Mucosa of gallbladder (tissue), 1 donor: ENCODE measurements at places on chromosomes 5 and 9.

- DNase-seq = no peak
Measured at GRCh38 chr9:101707721-101708120, 30.7 kb downstream of the GRIN3A start.

- no peak for DNase-seq
Measured at GRCh38 chr5:160837749-160838593, 14.0 kb downstream of the ATP10B start.

DNA sequence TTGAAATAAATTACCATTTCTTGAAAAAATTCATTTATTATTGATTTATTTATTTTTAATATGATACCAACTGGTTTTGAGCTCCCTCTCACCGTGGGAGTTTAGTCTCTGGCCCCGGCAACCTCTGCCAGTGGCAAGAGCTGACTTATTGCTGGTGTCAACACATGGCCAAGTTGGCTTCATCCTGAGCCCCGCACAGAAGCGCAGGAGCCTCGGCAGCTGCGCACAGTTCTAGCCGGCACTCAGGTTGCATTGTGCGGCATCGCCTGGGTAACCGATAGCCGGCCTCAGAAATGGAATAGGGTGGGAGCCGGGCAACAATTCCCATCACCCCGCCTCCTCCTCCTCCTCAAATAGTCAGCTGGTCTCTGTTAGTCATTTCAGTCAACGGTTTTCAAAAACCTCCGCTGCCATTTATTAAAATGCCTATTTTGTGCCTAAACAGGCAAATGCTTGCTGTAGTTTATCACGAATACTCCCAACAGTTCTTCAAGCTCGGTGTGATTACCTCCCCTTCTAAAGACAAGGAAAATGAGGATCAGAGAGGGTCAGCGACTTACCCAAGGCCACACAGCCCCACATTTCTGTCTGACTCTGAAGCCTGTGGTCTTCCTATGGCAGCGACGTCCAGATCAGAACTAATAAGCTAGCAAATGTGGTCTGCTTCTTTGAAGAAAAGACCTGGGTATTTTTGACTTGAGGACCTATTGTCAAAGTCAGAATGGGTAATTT lies 15.7 kb upstream of the MSX2 start:
- DNase-seq = no peak

DNA sequence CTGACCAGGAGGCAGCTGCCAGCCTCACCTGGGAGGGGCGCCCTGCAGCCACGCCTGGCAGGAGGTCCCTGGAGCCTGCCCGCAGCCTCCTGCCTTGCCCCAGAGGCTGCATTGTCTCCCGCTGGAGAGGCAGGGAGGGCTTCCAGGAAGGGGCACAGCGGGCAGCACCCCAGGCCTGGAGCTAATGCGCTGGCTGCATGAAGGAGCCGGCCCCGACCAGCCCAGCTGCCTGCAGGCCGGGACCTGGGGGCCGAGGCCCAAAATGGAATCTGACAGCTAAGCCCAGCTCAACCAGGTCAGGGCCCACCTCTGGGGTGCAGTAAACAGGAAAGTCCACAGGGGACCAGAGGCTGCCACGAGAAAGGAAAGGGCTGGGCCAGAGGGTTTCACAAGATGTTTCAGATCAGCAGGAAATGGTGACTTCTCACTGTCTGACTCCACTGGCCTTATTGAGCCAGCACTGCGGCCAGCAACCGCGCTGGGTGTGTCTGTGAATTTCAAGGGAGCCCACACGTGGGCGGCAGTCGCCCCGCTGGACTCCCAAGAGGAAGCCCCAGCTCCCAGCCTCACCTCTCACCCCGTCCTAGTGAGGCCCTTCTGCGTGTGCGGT lies 18.6 kb upstream of the NOTCH1 start:
- DNase-seq = peak; percentile 51

- DNase-seq = no peak
Measured at GRCh38 chr5:90547072-90547536, 11.5 kb upstream of the ADGRV1 start.

- DNase-seq = no peak
Measured at GRCh38 chr9:94952565-94953373, 226.3 kb downstream of the AOPEP start.

- no peak for DNase-seq
Measured at GRCh38 chr5:181149806-181150733, 2.7 kb downstream of the OR2V2 start.

- no peak for DNase-seq
Measured at GRCh38 chr5:119840175-119840574, 210.8 kb downstream of the FAM170A start.

- DNase-seq = no peak
Measured at GRCh38 chr5:129046151-129046550, 48.4 kb upstream of the ISOC1 start.

DNA sequence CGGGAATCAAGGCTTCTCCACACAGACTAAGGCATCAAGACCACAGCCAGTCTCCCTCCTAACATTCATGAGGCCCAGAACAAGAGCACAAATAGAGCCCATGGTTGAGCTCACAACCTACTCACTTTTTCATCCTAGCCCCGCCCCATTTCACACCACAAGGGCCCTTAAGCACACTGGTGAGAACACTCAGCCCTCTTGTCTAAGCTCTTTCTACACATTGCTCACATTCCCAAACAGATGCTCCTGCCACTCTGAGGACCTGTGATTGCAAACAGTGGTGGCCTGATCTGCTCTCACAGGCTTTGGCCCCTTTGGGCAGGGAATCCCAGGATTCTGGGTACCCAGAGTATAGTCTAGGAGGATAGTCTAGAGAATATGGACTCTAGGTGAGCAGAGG lies 54.0 kb downstream of the FEM1C start:
- no peak for DNase-seq

GRCh38 chr9:105972466-105973204 lies 278.3 kb downstream of the TMEM38B start:
- no peak for DNase-seq

GRCh38 chr9:117644133-117644931 lies 59.9 kb upstream of the TLR4 start:
- peak; percentile 65 for DNase-seq

GRCh38 chr9:111752455-111752854 lies 42.3 kb downstream of the SHOC1 start:
- DNase-seq = no peak

DNA sequence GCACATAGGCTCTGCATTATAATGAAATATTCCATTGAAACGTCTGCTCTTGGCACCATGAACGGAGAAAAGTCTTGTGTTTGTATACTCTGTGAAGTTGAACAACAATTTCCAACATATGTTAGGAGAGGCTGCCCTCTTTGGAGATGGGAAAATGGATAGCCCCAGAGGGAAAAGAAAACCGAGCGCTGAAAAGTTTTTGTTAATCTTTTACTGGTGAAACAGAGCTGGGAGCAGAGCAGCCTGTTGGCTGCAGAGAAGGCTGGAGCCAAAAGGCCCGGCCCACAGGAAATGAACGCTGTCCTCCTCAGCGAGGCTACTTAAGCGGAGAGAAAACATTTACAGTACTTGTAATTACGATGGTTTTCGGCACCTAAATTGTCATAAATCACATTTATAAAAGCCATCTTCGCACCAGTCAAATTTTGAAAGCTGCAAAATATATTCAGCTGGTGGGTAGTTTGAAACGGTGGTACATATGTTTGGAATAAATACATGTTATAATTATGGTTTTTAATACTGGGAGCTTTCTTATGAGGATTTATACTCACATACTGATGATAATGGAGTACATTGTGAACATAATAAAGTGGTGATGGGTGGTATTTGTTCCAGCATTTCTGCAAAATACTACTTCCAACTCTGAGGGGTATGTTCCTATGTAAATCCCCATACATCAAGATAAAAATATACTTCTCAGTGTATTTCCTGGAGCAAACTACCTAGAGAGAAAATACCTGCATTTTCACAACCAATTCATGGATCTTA lies 129.6 kb upstream of the CNTLN start:
- peak; percentile 62 for DNase-seq

GRCh38 chr9:32371279-32371678 lies 13.2 kb upstream of the ACO1 start:
- no peak for DNase-seq

GRCh38 chr9:89956331-89956730 lies 351.5 kb downstream of the GADD45G start:
- DNase-seq = no peak

DNA sequence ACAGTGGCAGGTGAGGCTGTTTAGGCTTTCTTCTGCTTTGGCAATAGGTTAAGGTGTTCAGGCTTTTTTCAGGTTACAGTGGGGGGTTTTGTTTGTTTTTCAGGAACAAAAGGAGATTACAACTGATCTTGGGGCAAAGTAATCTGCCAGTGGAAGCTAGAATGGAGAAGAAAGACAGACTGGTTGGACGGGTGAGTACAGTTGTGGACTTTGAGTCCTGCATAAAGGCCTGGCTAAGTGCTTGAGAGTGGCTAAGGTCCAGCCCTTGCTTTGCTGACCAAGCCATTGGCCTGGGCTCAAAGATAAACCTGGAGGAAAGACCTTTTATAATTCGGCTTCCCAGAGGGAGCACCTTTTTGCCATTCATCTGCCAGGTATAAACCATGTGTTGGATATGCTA lies 63.1 kb downstream of the MTMR12 start:
- peak; percentile 70 for DNase-seq

GRCh38 chr9:13266167-13266566 lies 13.3 kb downstream of the MPDZ start:
- no peak for DNase-seq

GRCh38 chr5:144195448-144195847 lies 24.8 kb downstream of the KCTD16 start:
- no peak for DNase-seq

GRCh38 chr9:1938675-1939170 lies 76.4 kb upstream of the SMARCA2 start:
- no peak for DNase-seq

- peak; percentile 69 for DNase-seq
Measured at GRCh38 chr9:35510754-35511428, 21.0 kb downstream of the RUSC2 start.
